Airway epithelial cell (primary cell): ENCODE measurements at places on chromosomes 12 and 14. TPM values are rescaled to one million over a fixed set of nuclear protein-coding genes. Genes with fewer than 3 reads are reported as not detected.

PRH2 gene
- total RNA-seq, result not detected in 2 replicates

CGRRF1 gene
- 4.9 and 8.2 TPM in 2 replicates for total RNA-seq

OVCH1 gene
- total RNA-seq, result not detected in 2 replicates

SLC7A8 gene
- 12.0 and 19.0 TPM in 2 replicates for total RNA-seq

GOLT1B gene
- 19.9 and 24.5 TPM in 2 replicates for total RNA-seq

RNASE7 gene
- total RNA-seq, result 1.1 and 2.2 TPM in 2 replicates

CNTN1 gene
- 33.2 and 56.1 TPM in 2 replicates for total RNA-seq

CRIP1 gene
- 3.9 and 16.0 TPM in 2 replicates for total RNA-seq

SCARB1 gene
- total RNA-seq, result 91.2 and 142 TPM in 2 replicates

SLC41A2 gene
- total RNA-seq, result 0.46 and 1.1 TPM in 2 replicates

EID3 gene
- 0.14 and 0.42 TPM in 2 replicates for total RNA-seq

GALNT8 gene
- not detected in 2 replicates for total RNA-seq

GPR135 gene
- total RNA-seq, result 0.14 and 0.63 TPM in 2 replicates

MAP3K9 gene
- total RNA-seq, result 12.2 and 15.7 TPM in 2 replicates

EVL gene
- total RNA-seq, result 17.3 and 24.3 TPM in 2 replicates

CISTR gene
- not detected in 2 replicates for total RNA-seq

DPPA3 gene
- not detected in 2 replicates for total RNA-seq

EPS8 gene
- total RNA-seq, result 8.6 and 12.7 TPM in 2 replicates

TAS2R9 gene
- not detected in 2 replicates for total RNA-seq

WNT1 gene
- not detected in 2 replicates for total RNA-seq

SIX4 gene
- 6.2 and 14.9 TPM in 2 replicates for total RNA-seq

AVPR1A gene
- total RNA-seq, result not detected in 2 replicates

LMNTD1 gene
- not detected in 2 replicates for total RNA-seq

TMEM121 gene
- total RNA-seq, result 3.2 and 4.5 TPM in 2 replicates

RD3L gene
- not detected in 2 replicates for total RNA-seq

GPR84 gene
- not detected in 2 replicates for total RNA-seq

PTPN6 gene
- total RNA-seq, result 17.7 and 21.0 TPM in 2 replicates

MGST1 gene
- 276 and 301 TPM in 2 replicates for total RNA-seq
